ENCODE measurements at places on chromosomes 7 and 10.

DNA sequence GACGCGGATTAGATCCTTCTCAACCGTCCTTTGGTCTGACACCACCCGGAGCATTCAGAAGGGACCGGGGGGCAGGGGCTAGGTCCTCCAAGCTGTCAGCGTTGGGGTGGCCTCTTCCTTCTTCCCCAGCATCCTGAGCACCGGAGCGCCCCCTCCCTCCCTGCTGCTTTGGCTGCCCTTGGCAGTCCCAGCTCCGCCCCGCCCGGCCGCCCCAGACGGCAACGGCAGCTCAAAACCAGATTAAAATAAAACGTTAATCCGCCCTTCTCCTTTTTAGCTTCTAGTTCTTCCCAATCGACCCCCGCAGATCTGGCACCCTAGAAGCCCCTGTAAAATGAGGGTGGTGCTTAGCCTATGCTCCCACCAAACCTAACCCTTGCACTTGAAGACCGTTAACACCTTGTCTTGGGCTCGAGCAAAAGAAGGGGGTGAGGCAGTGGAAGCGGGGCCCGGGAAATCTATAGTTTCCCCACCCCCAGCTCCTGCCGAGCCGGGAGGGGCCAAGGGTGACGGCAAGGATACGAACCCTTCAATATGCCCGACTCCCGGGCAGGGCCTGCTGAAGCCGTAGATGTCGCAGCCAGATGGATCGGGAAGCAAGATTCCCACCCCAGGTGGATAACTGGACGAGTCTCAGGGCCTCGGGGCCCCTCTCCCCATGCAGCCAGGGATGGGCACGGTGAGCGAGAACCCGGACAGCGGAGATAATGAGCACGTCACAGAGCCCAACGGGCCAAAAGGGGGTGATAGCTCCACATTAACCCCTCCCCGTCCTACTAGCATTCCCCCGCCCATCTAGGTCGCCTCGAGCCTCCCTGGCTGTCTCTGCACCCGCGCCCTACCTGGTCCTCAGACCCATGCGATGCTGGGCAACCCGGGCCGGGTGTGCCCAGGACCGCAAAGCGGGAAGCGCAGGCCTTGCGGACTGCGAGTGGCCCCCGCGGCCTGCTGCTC is 169.7 kb downstream of the NRF1 start:
- peak; percentile 28 for DNase-seq

DNA sequence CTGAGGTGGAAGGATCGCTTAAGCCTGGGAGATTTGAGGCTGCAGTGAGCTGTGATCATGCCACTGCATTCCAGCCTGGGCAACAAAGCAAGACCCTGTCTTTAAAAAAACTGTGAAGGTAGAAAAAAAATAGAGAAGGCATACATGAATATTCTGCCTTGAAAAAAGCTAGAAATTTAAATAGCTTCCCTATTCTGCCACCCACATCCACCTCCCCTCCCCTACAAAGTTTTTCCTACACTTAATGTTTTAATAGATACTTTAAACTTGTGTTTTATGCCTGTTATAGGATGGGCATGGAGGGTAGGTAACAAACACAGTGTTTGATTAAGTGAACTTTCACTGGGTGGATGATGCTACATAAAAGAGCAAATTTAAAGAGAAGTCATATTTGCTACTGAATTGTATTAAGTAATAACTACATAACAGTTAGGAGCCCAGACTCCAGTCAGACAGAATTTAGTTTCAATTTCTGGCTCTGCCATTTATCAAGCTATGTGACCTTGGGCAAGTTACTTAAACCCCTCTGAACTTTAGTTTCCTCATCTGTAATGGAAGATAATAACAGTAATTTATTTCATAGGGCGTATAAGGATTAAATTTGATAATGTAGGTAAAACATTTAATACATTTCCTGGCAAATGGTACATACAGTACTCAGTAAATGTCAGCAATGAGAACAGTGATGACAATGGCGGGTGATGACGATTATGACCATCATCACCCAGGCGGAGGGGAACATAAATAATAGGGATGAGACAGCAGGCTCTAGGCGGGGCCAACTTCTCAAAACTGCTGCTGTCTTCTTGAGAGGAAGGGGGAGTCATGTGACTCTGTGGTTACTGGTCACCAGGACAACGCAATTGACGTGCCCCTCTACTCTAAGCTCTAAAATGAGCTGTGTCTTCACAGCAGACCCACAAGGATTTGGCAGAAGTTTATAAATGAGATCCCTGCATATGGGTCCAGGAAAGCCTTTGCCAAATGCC is 15.8 kb downstream of the DNMBP start:
- DNase-seq, result peak; percentile 95

- DNase-seq, result no peak
Measured at GRCh38 chr10:110985497-110986275, 66.3 kb downstream of the SHOC2 start.

- DNase-seq, result no peak
Measured at GRCh38 chr10:129771991-129772431, 192.1 kb downstream of the EBF3 start.

GRCh38 chr10:45355494-45355893 is 18.5 kb upstream of the ALOX5 start:
- DNase-seq, result no peak

GRCh38 chr10:13190816-13191215 is 29.5 kb downstream of the MCM10 start:
- DNase-seq, result no peak

GRCh38 chr7:80705130-80705781 is 66.8 kb downstream of the CD36 start:
- no peak for DNase-seq

DNA sequence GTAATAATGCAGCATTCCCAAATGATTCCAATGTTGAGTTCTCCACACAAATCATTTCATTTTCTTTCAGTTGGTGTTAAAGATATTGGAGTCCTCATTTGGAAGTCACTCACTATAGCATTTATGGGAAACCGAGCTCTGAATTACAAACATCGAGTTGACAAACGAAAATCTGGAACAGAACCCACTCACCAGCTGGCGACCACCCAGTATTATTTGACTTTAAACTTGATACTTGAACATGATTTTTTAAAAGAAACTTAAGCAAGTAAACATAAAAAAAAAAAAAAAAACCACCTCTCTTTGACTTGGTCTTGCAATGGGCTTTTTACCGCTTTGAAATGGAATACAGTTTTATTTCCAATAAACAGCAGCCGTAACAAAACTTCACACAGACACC is 576.6 kb upstream of the C7orf33 start:
- no peak for DNase-seq

DNA sequence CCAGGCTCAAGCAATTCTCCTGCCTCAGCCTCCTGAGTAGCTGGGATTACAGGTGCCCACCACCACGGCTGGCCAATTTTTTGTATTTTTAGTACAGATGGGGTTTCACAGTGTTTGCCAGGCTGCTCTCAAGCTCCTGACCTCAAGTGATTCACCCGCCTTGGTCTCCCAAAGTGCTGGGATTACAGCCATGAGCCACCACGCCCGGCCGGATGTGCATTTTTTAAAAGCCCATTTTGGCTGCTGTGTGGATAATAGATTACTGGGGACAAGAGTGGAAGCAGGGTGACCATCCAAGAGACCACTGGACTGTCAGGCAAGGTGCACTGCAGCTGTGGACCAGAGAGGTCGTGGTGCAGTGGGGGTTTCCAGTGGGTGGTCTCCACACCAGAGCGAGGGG is 21.4 kb downstream of the HKDC1 start:
- no peak for DNase-seq

- DNase-seq, result no peak
Measured at GRCh38 chr10:120105492-120105891, 213.0 kb downstream of the SEC23IP start.

- DNase-seq, result no peak
Measured at GRCh38 chr7:156993925-156994235, 16.6 kb downstream of the MNX1 start.

- peak; percentile 14 for DNase-seq
Measured at GRCh38 chr10:20492447-20492846, 404.7 kb downstream of the NEBL start.

- no peak for DNase-seq
Measured at GRCh38 chr7:46940178-46940577, 641.7 kb downstream of the TNS3 start.

DNA sequence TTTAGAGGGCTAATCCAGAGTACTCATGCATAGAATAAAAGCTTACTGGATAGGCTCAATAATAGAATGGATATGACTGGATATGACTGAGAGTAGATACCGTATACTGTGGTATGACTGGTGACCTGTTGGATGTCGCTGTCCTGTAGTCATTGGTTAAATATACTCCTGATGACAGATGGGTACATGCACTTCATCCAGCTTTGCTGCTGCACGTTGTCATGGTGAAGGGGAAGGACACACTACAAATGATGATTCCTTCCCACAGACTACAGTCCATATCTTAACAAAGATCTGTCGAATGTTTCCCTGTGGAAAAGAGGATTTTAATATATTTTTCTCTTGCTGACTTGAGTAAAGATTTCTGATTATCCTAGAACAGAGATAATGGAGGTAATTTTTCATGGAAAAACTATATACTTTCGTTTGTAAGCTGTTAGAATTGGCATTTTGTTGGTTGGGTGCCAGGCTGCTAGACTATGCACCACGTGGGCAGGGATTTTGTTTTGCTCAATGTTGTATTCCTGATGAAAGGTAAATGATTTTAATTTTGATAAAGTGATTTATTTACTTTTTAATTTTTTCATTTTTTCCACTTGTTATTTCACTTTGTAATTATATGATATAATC is 97.3 kb downstream of the PPP1R9A start:
- no peak for DNase-seq

- DNase-seq, result no peak
Measured at GRCh38 chr7:874031-874749, 2.2 kb upstream of the GET4 start.

DNA sequence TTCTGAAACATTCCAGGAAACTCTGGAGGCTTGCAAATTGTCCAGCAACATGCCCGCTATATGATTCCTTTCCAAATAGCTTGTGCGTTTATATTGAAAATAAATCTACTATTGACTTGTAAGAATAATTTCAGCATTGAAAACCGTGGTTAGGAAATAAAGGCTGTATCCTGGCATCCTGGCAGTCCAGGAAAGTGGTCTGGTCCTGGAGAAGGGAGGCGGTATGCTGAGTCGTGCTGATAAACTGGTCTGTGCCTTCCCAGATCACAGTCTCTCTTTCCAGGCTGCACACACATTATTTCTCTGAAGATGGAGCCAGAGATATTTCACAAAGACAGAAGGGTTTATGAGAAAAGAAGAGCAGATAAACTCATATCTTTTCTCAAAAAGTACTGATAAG is 350.1 kb upstream of the COBL start:
- DNase-seq, result no peak
